Bronchial epithelial cell (primary cell): ENCODE measurements at places on chromosomes 11 and 22. TPM values are rescaled to one million over a fixed set of nuclear protein-coding genes. Genes with fewer than 3 reads are reported as not detected.

GRCh38 chr11:8584511-8584910, 9.5 kb downstream of the STK33 start:
- DNase-seq, result no peak

GRCh38 chr11:119335091-119335654, 846 bp downstream of the RNF26 start:
- no peak for DNase-seq

RASSF10 gene
- total RNA-seq, result 2.1 and 2.4 TPM in 2 replicates

GRCh38 chr22:35335936-35336781, 36.5 kb downstream of the TOM1 start:
- DNase-seq, result no peak

DNA sequence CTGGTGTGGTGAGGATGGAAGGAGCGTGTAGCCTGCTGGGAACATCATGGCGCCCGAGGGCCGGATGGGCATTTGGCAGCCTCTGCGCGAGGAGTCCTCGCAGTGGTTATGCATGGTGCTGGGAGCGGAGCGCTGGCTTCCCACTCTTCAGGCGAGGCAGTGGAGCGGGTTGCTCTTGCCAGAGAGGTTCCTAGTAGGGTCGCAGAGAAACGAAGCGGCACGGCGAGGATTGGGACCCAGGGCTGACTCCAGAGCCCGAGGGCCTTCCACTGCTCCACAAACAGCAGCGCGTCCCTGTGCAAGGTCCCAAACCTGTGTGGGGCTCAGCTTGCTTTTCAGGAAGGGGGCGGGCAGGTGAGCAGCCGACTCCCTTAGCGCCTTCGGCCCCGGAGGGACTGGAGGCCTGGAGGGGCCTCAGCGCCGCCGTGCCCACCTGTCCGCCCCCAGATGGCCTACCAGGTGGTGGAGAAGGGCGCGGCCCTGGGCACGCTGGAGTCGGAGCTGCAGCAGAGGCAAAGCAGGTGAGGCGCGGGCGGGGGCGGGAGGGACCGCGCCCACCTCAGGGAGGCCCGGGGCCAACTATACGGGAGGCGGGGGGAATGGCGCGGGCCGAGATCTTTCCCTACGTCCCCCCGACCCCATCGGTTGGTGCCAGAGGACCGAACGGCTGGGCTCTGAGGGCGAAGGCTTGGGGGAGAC, 7.2 kb downstream of the ATG16L2 start:
- no peak for DNase-seq

DNA sequence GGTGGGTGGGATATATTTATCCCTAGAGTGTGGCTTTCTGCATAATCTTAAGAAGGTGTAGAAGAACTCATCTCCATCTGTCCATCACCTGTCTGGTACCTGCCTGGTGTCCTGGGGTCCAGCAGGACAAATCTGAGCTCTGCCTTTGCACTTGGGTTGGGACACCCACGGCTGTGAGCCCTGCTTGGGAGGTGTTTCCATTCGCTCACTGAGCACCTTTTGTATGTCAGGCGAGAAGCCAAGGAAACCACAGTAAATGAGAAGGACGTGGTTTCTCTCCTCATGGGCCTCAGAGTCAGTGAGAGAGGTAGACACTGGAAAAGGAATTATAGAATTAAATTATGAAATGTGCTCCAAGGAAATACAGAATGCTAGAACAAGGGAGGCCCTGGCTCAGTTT, 555.9 kb downstream of the MIAT start:
- DNase-seq, result no peak

MS4A6E gene
- total RNA-seq, result not detected in 2 replicates
